GM23338 (cell line): ENCODE measurements at places on chromosomes 5 and 9. TPM values are rescaled to one million over a fixed set of nuclear protein-coding genes. Genes with fewer than 3 reads are reported as not detected.

The PCDHB16 gene
- 2.2 and 2.4 TPM in 2 replicates for total RNA-seq

DNA sequence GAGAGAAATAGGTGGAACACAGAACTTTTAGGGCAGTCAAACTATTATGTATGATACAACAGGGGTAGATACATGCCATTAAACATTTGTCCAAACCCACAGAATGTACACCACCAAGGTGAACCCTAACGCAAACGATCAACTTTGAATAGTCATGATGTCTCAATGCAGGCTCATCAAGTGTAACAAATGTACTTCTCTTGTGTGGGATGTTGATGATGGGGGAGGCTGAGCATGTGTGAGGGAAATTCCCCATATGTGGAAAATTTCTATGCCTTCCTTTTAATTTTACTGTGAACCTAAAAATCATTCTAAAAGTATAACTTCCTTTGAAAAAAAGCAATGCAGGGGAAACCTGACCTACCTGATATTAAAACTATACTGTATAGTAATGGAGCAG, 201.4 kb upstream of the RASEF start:
- DNase-seq, result no peak

DNA sequence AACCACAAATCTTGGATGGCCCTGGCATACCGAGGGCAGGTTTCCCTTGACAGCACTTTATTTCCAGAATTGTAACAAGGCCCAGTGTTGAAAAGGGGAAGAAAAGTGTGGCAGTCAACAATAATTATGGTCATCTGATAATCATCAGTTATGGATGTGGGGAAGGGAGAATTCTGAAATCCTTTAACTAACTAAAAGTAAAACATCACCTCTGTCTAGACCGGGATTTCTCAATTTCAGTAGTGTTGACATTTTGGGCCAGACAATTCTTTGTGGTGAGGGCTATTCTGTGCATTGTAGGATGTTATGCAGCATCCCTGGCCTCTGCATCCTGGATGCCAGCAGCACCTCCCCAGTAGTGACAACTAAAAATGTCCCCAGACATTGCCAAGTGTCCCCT, 140.4 kb downstream of the PSAT1 start:
- DNase-seq, result no peak

DNA sequence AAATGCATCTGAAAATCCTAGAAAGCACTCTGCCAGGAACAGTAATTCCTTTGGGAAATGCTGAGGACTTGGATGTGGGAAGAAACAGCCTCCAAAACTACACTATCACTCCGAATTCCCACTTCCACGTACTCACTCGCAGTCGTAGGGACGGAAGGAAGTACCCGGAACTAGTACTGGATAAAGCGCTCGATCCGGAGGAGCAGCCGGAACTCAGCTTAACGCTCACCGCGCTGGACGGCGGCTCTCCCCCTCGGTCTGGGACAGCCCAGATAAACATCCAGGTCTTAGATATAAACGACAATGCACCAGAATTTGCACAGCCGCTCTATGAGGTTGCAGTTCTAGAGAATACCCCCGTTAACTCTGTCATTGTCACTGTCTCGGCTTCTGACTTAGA, 786 bp downstream of the PCDHB3 start:
- DNase-seq, result peak; percentile 38

GRCh38 chr5:98301547-98301946, 471.9 kb upstream of the RGMB start:
- peak; percentile 17 for DNase-seq
